ENCODE measurements at places on chromosomes 6 and 20. TPM values are rescaled to one million over a fixed set of nuclear protein-coding genes. Genes with fewer than 3 reads are reported as not detected.

Gene NRN1
- total RNA-seq, result not detected

Gene USP49
- 2.0 TPM for total RNA-seq

Gene FAM217A
- total RNA-seq, result not detected

Gene TBC1D22B
- total RNA-seq, result 5.0 TPM

Gene TBX18
- 34.9 TPM for total RNA-seq
